ENCODE measurements at places on chromosomes 12 and 14. TPM values are rescaled to one million over a fixed set of nuclear protein-coding genes. Genes with fewer than 3 reads are reported as not detected.

DNA sequence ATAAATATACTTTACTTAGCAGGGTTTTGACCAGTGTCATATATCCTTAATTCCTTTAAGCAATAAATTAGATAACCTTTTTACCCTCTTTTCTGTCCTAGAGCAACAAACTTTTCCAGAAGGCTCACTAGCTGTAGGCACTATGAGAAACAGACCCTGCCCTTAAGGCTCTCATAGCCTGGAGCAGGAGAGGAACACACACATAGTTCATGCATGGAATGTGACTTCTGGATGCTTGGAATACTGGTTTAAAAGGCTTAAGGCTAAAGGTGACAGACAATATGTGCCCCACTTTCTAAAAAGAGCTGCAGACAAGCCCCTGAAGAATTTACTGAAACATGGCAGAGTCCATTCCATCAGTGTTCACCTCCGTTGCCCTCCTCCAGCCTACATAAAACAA is 237.2 kb downstream of the TTC8 start:
- no peak overlapping the region for H3K27ac ChIP-seq
- peaks cover 15% of the 10 kb centered on the region for H3K27me3 ChIP-seq
- H3K4me3 ChIP-seq, result no peak overlapping the region

GRCh38 chr14:51967521-51967920 is 21.8 kb upstream of the RTRAF start:
- peaks cover 62% of the 10 kb centered on the region for H3K36me3 ChIP-seq
- H3K4me1 ChIP-seq, result peaks cover 12% of the 10 kb centered on the region
- H3K27ac ChIP-seq, result no peak overlapping the region
- no peaks in the 10 kb centered on the region for H3K27me3 ChIP-seq
- no peak overlapping the region for H3K4me3 ChIP-seq
- DNase-seq, result no peak

DNA sequence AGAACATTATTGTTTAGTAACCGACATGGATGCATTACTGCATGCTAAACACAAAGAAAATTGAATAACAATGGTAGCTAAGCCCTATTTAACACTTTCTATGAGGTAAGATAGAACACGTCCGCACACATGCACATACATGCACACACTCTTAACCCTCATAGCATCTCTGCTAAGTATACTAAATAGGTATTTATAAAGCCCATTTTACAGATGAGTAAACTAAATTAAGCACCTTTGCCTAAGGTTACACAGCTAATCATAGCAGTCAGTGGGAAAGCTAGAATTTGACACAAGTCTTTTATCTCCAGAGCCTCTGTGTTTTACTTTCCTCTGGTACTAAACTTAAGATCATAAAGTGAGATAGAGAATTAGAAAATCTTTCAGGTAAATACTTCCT is 435.0 kb downstream of the EGLN3 start:
- no peak overlapping the region for H3K4me3 ChIP-seq
- H3K27ac ChIP-seq, result no peak overlapping the region
- H3K27me3 ChIP-seq, result no peaks in the 10 kb centered on the region
- no peaks in the 10 kb centered on the region for H3K4me1 ChIP-seq
- DNase-seq, result no peak

The FAM181A gene
- total RNA-seq, result not detected

GRCh38 chr12:64912516-64913255 is 88.2 kb downstream of the TBC1D30 start:
- no peaks in the 10 kb centered on the region for H3K4me1 ChIP-seq
- no peak overlapping the region for H3K4me3 ChIP-seq
- H3K27me3 ChIP-seq, result peaks cover 16% of the 10 kb centered on the region

The KRT83 gene
- not detected for total RNA-seq

- peaks cover 3% of the 10 kb centered on the region for H3K36me3 ChIP-seq
- no peak overlapping the region for H3K27ac ChIP-seq
- H3K4me3 ChIP-seq, result no peak overlapping the region
- DNase-seq, result no peak
Measured at GRCh38 chr14:31568161-31568560, 7.0 kb downstream of the NUBPL start.

GRCh38 chr14:52703225-52703624 is 3.8 kb upstream of the PSMC6 start:
- DNase-seq, result no peak
- no peak overlapping the region for H3K4me3 ChIP-seq
- peaks cover 4% of the 10 kb centered on the region for H3K36me3 ChIP-seq
- peaks cover 22% of the 10 kb centered on the region for H3K4me1 ChIP-seq

DNA sequence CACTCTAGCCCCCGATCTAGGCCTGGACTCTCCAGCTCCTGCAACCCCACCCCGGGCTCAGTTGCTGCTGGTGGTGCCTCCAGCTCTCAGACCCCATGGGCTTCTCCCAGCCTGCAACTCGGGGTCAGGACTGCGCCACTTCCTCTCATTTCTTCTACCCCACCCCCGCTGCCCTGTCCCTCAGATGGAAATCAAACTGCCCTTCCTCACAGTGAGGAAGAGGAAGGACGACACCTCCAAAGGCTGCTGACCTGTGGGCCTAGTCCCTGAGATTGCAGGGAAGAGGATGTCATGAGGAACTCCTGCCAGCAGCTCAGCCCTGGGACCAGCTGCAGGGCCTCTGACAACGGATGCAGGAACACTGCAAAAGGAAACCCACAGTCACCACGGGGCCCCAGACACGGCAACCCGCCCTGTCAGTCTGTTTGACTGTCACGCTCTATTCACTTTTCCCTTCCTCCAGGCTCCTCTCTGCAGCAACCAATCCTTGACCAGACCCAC is 29.3 kb upstream of the PNMA1 start:
- DNase-seq, result peak; percentile 81
- H3K27ac ChIP-seq, result peak overlapping the region; percentile 99
- peaks cover 42% of the 10 kb centered on the region for H3K36me3 ChIP-seq
- peaks cover 96% of the 10 kb centered on the region for H3K4me1 ChIP-seq
- H3K27me3 ChIP-seq, result no peaks in the 10 kb centered on the region

- no peaks in the 10 kb centered on the region for H3K27me3 ChIP-seq
- DNase-seq, result no peak
- peaks cover 38% of the 10 kb centered on the region for H3K4me1 ChIP-seq
- H3K4me3 ChIP-seq, result no peak overlapping the region
- H3K36me3 ChIP-seq, result peaks cover 19% of the 10 kb centered on the region
Measured at GRCh38 chr14:35252451-35252868, 39.7 kb upstream of the PSMA6 start.

The SETD3 gene
- 66.0 TPM for total RNA-seq

The OR4K2 gene
- total RNA-seq, result not detected

DNA sequence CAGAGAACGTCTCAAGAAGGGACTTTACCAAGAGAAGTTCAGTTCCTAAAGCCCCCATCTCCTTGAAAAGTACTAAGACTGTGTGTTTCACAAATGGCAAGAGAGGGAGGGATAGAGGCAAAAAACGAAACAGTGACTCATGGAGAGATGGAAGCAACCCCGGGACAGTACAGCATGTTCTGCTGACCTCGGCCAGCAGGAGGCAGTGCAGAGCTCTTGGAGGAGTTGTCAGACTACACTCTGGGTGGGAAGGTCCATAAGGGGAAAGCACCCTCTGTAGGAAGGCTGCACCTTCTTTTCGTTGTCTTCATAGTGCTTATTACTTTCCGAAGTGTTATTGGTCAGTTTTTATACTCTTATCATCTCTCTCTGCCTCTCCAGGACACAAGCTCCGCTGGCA is 525.2 kb upstream of the CCDC196 start:
- H3K27ac ChIP-seq, result no peak overlapping the region
- no peak overlapping the region for H3K4me3 ChIP-seq
- H3K4me1 ChIP-seq, result peaks cover 38% of the 10 kb centered on the region
- H3K27me3 ChIP-seq, result peaks cover 15% of the 10 kb centered on the region
- no peaks in the 10 kb centered on the region for H3K36me3 ChIP-seq

The RERG gene
- total RNA-seq, result not detected

DNA sequence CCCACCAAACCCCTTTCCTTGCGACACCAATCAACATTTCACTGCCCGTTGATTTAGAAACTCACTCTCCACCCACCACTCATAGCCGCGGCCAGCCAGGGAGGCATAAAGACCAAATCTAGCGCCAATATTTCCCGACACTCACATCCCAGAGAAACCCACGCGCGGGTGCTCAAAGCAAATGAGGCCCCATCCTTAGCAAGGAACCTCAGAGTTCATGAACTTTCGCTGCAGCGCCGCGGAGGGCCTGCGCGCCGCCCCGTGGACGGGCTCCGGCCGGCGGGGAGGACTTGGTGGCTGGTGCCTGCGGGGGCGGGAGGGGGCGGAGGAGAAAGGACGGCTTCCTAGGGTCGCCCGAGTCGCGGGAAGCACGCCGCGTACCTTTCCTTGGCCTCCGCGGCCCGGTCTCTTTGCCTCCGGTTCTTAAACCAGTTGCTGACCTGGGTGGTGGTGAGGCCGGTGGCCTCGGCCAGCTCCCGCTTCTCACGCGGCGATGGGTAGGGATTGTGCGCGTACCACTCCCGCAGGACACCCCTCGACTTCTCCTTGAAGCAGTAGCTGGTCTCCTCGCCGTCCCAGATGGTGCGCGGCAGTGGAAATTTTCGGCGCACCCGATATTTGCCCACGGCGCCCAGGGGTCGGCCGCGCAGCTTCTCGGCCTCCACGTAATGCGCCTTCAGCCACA is 886 bp downstream of the SIX1 start:
- peaks cover 1% of the 10 kb centered on the region for H3K36me3 ChIP-seq
- peak overlapping the region; percentile 11 for H3K27ac ChIP-seq
- peaks cover 89% of the 10 kb centered on the region for H3K27me3 ChIP-seq
- no peak for DNase-seq
- peaks cover 42% of the 10 kb centered on the region for H3K4me1 ChIP-seq

All from activated CD8-positive, alpha-beta T cell treated with anti-CD3 and anti-CD28 coated beads, Interleukin-2, amount 10 ng/mL, durations not matched to agents 7 days and 5 days (primary cell).